ENCODE measurements at places on chromosomes 6 and 20. TPM values are rescaled to one million over a fixed set of nuclear protein-coding genes. Genes with fewer than 3 reads are reported as not detected.
A peak's percentile ranks its signal among the peaks of the same experiment; 100 is the strongest.

DNA sequence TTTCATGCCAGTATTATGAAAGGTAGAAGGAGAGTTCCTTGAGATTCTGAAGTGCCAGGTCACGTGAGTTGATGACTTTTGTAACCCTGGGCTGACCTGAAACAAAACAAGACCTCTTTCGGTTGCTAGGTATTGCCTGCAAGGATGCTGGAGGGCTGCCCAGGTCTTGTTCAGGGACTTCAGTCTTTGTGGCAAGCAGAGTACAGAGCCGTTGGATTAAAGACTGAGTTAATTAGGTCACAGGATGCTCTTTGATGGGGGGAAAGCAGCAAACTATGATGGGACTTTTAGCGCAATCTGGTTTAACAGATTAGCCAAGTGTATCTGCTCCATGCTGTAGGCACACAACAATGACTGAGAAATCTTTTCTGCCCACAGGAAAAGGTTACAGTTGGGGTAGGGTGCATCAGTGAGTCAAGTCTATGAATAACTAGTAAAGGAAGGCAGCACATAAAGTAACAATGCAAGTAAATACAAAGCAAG, 12.8 kb upstream of the ELOVL5 start:
- peak; percentile 72 for DNase-seq

Gene PNRC1
- total RNA-seq, result 95.1 TPM

Gene PAX1
- not detected for total RNA-seq

- DNase-seq, result no peak
Observed at GRCh38 chr20:25280574-25281535, 33.0 kb downstream of the PYGB start.

- DNase-seq, result no peak
Observed at GRCh38 chr6:44129841-44130322, 2.5 kb downstream of the TMEM63B start.

Gene NR2E1
- total RNA-seq, result not detected
